Fibroblast of skin of abdomen (primary cell): ENCODE measurements at places on chromosomes 7 and 10.

DNA sequence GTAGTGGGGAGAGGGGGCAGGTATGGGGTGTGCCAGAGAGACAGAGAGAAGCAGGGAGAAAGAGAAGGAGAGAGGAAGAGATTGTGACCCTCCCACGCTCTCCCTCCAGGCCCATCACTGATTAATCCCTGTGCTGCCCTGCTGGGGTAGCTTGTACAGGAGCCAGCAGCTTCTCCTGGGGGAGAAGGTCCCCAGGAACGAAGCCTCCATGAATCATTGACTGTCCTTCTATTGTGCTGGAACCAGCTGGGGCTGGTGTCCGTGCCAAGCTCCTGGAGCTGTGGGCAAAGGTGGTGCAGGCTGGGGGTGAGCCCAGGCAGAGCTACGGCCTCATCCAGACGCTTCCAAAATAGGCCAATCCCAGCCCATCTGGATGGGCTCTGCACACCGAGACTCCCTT is 20.9 kb downstream of the AQP1 start:
- no peak for DNase-seq

- no peak for DNase-seq
These were observed 150.9 kb downstream of the SEMA3A start for GRCh38 chr7:84043661-84044191.

GRCh38 chr10:99370993-99371392 is 41.8 kb downstream of the CNNM1 start:
- DNase-seq = peak; percentile 40

GRCh38 chr10:22486431-22486830 is 141.1 kb downstream of the SPAG6 start:
- DNase-seq = peak; percentile 47

- peak; percentile 51 for DNase-seq
These were observed 5.6 kb downstream of the SUFU start for GRCh38 chr10:102509387-102509786.

DNA sequence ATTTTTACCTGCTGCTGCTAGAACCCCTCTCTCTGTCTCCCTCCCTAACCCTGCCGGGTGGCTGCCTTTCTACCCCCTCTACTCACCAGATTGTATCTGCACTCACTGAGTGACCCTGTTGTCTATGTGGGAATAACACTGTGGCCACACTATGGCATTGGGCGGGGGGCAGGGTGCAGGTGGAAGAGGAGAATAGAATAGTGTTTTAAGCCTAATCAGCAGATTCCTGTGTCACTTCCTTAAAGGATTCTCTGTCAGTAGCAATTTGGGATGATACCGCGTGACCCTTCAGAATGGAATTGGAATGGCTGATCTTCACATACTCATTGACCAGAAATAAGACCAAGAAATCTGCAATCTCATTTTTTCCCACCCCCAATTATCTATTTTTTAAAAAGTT is 67.1 kb upstream of the ANKRD1 start:
- no peak for DNase-seq

GRCh38 chr10:86671985-86672710 is 3.8 kb downstream of the LDB3 start:
- DNase-seq = peak; percentile 49

DNA sequence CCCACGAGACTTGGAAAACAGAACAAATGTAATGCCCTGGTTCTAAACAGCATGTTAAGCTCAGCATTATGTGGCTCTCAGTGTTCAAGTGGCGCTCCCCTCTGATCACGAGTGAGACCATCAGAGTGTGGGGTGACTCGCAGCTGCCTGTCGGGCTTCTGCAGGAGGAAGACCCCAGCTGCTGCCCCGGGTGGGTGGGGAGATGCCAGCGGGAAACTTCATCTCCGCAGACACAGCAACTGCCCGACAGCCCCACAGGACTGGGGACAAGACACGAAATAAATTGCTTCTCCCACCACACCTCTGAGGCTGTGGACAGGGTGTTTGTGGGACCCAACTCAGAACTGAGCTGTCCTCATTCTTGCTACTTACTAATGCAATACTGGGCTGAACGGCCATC is 126.3 kb upstream of the KIF5B start:
- no peak for DNase-seq

DNA sequence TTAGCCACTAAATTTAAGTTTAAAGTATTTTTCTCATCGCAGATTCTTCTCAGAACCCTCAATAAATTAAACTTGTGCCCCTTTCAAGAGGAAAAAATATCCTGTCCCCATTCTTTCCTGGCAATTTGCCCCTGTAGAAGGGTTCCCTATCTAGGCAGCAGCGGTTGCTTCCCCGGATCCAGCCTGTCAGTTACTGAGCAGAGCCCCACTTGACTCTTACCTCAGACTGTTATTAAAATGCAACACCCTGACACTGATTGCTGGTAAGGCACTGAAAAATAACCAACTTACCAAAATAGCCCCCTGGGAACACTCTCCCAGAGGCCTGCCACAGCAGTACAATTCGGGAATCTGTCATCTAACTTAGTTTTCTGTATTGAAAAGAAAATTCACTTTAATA is 13.9 kb downstream of the LMTK2 start:
- DNase-seq = no peak

- DNase-seq = peak; percentile 34
These were observed 71.2 kb upstream of the KCTD7 start for GRCh38 chr7:66557214-66558200.

DNA sequence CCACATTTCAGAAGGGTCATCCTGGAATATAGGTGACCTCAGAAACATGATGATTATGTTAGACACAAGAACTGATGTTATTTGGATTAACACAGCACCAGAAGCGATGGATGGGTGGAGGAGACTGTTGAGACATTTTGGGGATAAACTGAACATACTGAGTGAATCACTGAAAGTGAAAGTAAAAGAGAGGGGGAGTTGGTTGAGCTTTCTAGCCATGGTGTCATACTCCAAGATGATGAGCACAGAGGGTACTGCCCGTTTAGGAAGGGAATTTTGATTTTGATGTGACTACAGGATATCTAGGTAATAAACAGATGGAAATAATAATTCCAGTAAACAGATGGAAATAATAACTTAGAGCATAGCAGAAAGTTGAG is 248.0 kb upstream of the NPY start:
- DNase-seq = no peak

GRCh38 chr10:103929381-103929921 is 11.5 kb upstream of the STN1 start:
- peak; percentile 21 for DNase-seq

DNA sequence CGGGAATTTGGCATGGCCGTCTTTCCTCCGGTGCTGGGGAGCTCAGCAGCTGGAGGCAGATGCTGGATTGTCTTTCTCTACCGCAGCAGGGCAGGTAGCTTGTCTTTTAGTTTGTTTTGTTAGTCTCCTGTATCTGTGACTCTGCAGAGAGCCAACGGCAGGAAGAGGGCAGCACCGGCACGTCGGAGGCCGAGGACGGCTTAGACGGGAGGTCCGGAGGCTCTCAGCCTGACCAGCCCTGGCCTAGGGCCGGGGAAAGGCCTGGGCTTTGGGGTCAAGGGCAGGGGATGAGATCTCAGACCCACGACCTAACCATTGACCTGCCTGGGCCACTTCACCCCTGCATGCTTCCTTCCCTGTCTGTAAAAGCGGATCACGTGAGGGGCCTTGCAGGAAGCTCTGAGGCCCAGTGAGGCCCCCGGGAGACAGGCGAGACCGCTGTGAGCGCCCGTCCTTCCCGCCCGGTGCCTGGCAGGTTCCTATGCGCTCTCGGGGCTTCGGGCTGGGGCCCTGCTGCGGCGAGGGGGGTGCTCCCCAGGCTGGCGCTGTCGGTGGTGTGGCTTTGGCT is 72.7 kb downstream of the LHPP start:
- DNase-seq = no peak

DNA sequence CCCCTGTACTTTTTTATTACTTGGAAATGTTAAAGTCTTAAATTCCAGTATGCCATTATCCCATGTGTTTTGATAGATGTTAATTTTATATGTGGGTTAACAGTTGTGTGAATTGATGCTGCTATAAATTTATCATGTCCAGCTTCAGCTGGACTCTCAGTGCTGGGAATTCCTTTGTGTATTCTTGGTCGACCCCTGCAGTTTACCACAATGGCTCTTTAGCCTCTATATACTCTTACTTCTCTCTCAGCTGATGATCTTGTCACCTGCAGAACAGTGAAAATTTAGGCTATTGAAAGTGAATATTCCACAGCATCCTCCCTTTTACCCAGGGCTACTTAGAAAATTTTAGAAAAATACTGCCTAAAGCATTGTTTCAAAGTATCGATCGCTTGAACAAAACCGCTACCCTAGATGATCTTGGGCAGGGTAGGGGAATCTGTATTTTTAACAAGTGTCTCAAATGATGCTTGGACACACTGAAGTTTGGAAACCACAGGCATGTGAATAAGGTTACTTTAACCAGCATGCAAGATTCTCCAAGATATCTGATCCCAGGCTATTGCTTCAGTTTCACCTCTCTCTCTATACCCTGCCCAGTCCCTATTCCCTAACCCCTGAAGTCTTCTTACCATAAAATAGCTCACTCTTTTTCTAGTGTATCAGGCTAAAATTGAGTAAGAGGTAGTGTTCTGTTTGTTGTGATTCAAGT is 25.4 kb downstream of the LCOR start:
- no peak for DNase-seq

GRCh38 chr7:6590645-6591110 is 857 bp downstream of the INTS15 start:
- no peak for DNase-seq

DNA sequence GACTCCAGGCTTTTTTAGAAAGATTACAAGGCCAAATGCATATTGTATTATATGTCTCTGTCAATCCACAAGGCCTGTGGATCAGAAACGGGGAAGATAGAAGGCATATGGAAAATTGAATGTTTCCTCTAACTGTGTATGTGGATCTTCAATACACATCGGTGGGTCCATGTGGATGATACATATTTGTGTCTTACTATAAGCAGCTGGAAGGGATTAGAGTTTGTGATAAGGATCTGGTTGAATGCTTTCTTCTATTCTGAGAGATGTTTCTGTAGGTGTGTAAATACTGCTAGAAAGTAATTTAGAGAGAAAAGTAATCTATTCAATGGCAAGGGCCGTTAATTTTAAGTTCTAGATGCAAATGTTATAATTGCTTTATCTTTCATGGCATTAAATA is 137.8 kb upstream of the AKR1E2 start:
- no peak for DNase-seq

DNA sequence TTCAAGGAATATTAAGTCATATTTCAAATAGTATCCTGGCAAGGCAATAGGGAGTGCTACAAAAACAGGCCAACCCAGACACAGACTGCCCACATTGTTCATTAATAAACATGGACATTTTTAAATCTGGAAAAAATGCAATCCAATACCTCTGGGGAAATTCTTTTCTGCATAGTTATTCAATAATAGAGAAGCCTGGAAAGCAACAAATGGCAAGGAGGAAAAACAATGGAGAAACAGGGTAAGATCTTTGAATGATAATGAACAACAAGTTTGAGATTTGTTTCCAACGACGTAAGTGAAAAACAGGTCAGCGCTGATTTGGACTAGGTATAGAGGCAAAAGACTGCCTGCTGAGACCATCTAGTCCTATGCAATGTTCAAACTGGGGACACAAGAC is 44.7 kb upstream of the ZNF800 start:
- no peak for DNase-seq

DNA sequence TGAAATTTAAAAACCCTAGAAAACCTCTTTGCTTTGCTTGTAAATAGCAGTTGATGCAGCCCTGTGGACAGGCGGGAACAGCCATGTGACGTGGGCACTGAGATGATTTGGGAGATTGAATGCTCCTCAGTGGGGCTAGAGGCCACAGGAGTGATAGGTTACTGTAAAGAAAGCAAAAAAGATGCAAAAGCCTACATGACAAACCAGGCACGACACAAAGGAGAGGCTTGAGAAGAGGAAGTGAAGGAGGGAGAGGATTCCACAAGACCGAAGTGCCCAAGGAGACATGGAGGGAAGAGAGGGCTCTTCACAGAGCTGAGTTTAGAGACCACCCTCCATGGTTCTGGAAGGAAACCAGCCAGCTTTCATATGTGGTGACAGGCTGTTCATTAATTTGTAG is 25.7 kb downstream of the IKZF1 start:
- DNase-seq = no peak

DNA sequence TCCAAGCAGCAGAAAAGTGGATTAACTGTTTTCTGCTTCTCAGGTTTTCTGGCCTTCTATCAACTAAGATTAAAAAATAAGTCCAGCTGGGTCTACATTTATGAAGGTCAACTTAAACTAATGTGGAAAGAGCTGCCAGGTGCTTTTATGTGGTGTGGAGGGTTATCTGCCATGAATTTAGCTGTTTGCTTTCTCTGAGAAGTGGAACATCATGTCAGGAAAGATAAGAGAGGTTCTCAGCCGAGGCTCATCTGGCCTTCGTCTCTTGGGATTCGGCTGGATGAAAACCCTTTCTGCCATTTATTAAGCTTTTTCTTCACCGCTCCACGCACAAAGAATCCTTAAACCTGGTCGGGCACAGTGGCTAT is 5.5 kb downstream of the PTPRN2 start:
- no peak for DNase-seq

- peak; percentile 98 for DNase-seq
These were observed 53.6 kb downstream of the PYROXD2 start for GRCh38 chr10:98361131-98362025.

- DNase-seq = no peak
These were observed 25.8 kb upstream of the LANCL2 start for GRCh38 chr7:55339033-55340000.

GRCh38 chr10:120948889-120949608 is 97.9 kb downstream of the WDR11 start:
- DNase-seq = peak; percentile 69

DNA sequence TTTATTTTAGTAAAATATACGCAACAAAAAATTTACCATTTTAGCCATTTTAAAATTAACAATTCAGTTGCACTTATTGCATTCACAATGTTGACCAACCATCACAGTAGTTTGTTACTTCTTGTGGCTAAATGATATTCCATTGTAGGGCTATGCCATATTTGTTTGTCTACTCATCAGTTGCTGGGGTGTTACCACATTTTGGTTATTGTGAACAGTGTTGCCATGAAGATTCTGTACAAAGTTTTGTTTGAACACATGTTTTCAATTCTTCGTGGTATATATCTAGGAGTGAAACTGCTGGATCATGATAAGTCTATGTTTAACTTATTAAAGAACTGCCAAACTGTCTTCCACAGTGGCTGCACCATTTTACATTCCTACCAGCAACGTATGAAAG is 46.3 kb upstream of the ZNF365 start:
- DNase-seq = peak; percentile 28

DNA sequence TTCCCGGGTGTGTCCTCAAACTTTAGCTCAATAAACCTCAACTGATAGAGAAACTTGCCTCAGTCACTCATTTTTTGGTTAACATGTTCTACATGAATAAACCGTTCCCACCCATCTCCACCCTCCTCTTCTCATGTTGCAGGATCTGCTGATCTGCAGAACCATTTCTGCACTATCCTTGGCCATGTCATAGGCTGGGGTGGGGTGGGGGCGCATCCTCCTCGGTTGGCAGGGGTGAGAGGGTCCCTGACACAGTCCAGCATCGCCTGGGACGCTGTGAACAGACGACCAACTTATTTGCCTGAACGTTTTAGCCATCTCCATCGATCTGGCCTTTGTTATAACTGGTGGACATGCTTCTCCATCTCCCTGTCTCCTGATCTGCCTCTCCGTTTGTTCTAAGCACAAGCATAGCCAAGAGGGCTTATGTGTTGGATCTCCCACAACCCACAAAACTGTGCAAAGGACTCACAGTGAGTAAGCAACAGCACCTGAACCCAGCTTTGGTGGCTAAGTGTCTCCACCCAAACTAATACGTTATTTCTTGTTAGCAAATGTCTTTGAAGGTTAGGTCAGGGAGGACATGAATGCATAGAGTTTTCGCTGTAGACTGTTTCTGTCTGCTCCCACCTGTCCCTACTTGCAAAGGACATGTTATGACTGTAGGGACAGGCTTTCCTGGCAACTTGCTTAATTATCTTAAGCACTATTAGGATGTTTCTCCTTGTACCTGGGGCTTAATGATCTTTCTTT is 51.7 kb downstream of the PRKCQ start:
- DNase-seq = no peak
